Activated CD4-positive, alpha-beta T cell treated with anti-CD3 and anti-CD28 coated beads, Interleukin-2, Interleukin-4, amounts not matched to agents 100 ng/mL and 50 ng/mL, durations not matched to agents 16 hours and 8 hours (primary cell): ENCODE measurements at places on chromosomes 16 and 17.
A peak's percentile ranks its signal among the peaks of the same experiment; 100 is the strongest.

DNA sequence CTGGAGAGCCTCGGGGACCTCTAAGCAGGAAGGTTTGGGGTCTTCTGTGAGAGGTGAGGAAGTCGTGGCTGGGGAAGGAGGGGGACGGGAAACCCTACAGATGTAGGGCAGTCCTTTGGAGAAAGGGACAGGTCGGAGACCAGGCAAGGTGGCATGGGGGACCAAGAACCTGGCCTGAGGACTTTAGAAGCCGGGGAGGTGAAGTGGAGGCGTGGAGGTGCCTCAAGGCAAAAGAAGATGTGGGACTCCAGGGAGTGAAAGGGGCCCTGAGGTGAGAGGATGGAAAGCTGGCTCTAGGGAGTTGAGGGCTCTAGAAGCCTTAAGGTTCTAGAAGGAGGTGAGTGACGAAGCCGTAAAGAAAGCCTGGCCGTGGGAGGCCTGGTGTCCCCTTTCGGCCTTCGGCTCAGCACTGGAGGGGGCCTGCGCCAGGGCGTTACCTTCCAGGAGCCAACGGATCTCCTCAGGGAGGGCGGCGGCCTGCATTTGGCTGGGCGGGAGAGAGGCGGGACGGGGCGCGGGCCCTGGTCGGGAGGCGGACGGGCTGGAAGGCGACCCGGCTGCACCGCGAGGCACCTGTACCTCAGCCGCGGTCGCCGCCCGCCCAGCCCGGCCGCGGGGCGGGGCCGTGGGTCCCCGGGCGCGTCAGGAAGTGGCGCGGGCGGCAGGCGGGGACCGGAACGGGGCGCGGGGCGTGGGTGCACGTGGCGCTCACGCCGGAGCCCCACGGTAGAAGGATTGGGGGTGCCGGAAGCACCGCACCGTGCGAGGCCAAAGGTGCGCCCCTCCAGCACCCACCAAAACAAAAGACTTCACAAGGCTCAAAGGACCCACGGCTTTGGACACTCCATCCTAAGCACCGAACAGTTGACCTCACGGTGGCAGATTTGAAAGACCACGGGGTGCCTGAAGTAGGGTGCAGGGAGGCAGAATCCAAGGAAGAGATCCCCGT lies at the start of gene SKAP1:
TSS of gene SKAP1 (minus strand) at position 577 of the 949 bp plus-strand sequence.
- peak; percentile 55 for DNase-seq

- DNase-seq: peak; percentile 95
These were observed 10.6 kb downstream of the KSR1 start for GRCh38 chr17:27466743-27467375.

DNA sequence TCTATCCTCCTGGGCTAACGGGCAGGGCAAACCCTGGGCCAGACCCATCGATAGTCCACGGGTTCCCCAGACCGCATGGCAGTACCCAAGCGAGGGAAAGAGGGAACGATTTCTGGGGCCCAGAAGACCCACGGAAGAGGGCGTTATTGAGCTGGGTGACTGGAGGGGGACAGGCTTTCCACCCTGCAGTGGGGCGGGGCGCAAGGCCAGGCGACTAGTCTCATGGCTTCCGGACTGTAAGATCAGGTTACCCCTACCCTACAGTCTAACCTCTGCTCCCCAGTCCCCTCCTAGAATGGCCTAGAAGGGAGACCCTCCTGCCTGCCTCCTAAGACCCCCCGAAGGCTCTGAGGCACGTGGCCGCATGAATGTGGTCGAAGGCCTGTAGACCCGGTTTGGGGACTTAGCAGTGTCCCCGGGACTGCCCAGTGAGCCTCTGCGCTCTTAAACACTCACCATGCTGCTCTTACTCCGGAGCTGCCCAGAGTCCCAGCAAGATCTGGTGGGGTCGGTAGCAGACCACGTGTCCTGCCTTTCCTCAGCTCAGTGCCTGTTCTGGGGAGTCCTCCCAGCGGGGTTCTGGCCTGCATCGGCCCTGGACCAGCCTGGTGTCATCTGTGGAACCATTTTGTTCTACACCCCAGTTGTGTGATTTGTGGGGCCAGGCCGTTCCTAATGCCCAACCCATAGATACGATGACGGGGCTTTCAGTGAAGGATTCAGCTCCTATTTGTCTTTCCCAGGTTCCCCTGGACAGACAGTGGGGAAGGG lies 13.2 kb upstream of the AURKB start:
- peak; percentile 59 for DNase-seq

DNA sequence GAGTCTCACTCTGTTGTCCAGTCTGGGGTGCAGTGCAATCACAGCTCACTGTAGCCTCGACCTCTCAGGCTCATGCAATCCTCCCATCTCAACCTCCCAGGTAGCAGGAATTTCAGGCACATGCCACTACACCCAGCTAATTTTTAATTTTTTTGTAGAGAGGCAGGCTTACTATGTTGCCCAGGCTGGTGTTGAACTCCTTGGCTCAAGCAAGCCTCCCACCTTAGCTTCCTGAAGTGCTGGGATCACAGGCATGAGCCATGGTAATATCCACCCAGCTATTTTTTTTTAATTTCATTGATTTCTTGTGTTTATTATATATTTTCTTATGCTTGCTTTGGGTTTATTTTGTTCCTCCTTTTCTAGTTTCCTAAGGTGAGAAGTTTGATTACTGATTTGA lies 33.9 kb upstream of the NACA2 start:
- no peak for DNase-seq

DNA sequence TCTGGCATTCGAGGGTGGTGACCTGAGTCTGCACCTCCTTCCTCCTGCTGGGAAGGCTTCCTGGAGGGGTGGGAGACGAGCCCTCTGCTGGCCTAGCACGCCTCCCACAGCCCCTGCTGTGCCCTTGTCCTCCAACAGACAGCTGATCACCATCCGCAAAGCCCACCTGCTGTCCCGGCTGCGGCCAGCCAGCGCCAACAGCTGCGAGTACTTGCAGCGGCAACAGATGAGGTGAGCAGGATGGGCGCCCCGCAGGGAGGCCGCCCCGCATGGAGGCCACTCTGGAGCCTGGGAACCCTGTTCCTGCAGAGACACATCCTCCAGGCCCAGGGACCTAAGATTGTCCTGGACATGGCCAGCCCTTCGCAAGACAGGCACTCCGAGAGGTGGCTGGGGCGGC lies 21.6 kb downstream of the UBALD1 start:
- DNase-seq: no peak

GRCh38 chr16:9791556-9791955 lies 390.7 kb downstream of the GRIN2A start:
- no peak for DNase-seq

DNA sequence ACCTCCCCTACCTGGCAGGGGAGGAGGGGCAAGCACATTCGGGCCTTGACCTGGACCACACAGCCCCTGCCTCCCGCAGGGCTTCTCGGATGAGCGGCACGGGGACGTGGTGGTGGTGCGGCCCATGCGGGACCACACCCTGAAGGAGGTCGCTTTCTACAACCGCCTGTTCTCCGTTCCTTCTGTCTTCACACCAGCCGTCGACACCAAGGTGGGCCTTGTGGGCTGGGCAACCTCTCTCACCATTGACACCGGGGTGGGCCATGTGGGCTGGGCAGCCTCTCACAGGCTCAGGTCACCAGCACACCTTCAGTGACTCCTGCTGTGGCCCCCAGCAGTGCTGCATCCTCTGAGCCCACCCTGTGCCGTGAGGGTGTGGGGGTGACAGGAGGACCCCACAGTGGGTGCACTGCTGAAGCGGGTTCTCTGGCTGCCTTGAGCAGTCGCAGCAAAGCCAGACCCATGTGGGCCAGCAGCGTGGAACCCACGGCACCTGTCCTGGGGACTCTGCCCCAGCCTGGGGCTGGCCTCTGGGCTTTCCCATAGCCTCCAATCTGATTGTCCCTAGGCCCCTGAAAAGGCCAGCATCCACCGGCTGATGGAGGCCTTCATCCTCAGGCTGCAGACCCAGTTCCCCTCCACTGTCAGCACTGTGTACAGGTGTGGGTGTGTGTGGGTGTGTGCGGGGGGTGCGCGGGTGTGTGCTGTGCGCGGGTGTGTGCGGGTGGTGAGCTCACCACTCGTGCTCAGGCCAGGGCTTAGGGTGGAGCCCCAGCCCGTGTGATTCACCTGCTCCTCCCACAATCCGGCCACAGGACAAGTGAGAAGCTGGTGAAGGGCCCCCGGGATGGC lies 7.5 kb downstream of the CTU2 start:
- DNase-seq: no peak

GRCh38 chr17:8608001-8608400 lies 22.5 kb downstream of the MYH10 start:
- DNase-seq: no peak

GRCh38 chr17:18327093-18327492 lies 12.0 kb downstream of the SMCR8 start:
- DNase-seq: no peak

DNA sequence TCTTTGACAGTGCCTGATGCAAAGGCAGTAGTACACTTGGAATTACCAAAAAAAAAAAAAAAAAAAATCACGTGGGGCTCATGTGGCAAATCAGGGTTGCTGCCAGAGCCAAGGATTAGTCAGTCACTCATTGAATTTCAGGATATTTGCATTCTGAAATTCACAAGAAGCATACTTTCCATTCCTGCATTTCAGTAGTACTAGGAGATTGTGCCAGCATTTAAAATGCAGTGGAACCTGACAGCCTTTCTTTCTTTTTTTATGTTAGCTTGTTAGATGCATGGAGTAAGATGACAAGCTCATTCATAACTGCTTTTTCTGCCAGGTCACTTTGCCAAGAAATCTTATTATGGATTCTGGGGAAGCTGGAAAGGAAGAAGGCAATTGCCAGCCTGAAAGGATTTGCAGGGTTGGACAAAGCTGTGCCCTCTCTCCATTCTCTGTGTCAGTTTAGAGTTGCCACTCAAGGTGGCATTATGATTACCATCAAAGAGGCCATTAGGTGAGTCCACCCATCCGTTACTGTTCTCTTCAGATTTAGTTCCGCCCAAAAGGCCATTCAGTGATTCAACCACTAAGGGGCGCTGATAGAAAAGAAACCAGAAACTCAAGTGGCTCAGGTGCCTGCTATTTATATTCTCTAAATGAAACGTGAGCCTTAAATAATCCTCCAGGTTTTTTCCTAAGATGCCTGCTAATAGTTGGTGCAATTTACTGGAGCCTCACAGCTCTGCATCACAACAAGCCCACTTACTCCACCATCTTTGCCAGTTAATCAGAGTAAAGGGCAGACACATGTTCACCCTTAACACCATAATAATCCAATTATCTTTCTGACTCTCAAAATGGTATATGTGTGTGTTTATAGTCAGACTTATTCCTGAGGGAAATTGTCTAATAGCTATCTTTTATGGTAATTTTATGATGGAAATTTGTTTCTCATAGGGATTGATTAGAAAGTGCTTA lies 59.0 kb downstream of the TANGO6 start:
- DNase-seq: peak; percentile 36

DNA sequence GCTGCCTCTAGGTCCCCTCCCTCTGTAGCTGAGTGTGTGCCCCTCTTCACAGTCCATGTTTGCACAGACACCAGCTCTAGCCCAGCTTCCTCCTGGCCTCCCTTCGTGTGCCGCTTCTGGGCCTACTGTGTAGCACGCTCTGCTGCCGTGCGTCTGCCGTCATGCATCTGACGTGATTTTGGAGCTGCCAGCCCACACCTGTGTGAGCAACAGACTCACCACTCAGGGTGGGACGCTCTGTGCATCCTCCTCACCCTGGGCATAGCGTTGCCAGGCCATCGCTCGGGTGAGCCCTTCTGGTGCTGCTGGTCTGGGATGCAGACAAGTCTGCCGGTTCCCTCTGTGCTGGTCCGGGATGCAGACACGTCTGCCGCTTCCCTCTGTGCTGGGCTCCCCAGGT lies 39.4 kb upstream of the ZNF750 start:
- DNase-seq: no peak

- DNase-seq: peak; percentile 69
These were observed 86.1 kb downstream of the ZDHHC7 start for GRCh38 chr16:84925092-84925772.

GRCh38 chr16:5065813-5066212 lies at the start of gene C16orf89:
Gene C16orf89, minus strand, starts transcription at chr16:5065956. Its CDS starts 48 bp downstream, at chr16:5065908.
- DNase-seq: no peak

GRCh38 chr17:79914813-79915740 lies 75.8 kb upstream of the CBX4 start:
- no peak for DNase-seq

GRCh38 chr16:73531021-73531420 lies 483.1 kb upstream of the ZFHX3 start:
- no peak for DNase-seq

- no peak for DNase-seq
These were observed 236.1 kb upstream of the CDH5 start for GRCh38 chr16:66130296-66130905.

GRCh38 chr17:19579867-19580565 lies 46.4 kb downstream of the SLC47A1 start:
- no peak for DNase-seq

DNA sequence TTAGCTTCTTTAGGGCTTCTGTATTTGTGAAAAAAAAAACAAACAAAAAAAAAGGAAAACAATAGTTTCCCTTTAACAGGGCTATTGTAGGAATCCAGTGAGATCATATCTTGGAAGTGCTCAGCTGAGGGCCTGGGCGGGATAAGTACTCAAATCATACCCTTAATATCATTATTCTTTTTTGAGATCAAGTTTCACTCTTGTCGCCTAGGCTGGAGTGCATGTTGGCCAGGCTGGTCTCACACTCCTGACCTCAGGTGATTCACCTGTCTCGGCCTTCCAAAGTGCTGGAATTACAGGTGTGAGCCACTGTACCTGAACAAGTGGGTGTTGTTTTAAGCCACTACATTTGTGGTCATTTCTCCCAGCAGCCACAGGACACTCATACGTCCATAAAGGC lies 87.0 kb downstream of the CDH13 start:
- DNase-seq: no peak

DNA sequence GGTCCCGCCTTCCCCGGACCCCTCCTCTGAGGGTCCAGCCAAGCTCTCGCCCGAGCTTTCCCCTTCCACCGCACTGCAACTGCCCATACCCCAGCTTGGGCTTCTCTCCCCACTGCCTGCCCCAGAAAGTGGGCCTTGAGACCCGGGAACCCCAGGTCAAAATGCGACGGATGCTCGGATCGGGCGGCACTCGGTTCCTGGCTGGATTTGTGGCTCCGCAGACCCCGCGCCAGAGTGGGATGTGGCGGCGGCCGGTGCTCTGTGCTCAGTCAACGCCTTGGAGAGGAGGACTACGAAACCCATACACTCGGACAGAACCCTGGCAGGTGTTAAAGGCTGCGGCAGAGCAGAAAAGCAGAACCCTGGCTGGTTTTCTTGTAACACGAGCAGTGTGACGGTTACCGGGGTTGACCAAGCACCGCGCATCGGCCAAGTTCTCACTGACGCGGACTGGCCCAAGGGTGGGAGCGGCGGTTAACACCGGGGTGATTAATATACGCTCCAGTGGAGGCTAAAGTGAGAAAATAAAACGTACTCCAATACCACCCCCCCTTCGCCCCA lies 885 bp upstream of the SLFN13 start:
- no peak for DNase-seq

- DNase-seq: no peak
These were observed 457.6 kb upstream of the ZFHX3 start for GRCh38 chr16:73505577-73505976.

DNA sequence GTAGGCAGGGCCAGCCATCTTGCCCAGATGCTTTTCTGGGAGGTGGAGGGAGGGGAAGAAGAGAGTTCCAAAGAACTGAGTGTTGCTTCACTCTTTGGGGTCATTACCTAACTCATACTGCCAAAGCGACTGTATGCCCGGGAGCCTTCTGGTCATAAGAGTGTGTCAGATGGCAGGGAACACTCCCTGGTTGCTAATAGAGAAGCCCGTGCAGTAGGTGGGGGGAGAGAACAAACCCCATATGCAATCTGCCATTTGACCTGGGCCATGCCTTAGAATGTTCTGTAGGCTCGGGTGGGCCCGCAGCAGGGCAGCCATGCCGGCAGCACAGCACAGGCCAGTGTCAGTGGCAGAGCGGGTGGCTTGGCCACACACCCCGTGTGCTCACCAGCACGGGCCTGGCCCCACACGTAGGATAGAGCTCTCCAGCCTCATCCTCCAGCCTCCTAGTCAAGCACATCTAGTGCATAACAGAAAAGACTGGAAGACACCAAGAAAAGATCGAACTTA lies 120.5 kb downstream of the SOCS1 start:
- DNase-seq: no peak
